Naive thymus-derived CD8-positive, alpha-beta T cell (primary cell): ENCODE measurements at places on chromosomes 7 and 10. TPM values are rescaled to one million over a fixed set of nuclear protein-coding genes. Genes with fewer than 3 reads are reported as not detected.

DNA sequence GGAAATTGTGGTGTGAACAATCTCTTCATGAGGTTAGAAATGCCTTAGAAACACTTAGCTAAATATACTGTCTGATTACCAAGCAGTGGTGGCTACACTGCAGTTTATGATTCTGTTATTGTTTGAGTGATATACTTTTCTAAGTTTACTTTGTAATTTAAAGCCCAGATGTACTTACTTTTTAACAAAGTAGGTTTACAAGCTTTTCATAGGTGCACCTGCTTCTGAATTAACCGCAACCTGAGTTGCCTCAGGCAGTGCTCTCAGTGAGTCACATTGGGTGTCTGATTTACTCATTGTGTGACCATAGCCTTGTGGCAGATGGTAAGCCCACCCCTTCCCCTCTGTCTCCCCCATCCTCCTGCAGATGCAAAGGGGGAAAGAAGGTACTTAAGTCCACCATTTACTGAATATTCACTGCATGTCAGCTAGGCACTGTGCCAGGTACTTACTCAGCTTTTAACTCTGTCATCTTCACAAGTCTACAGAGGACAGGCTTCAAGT, 9.0 kb downstream of the MTURN start:
- no peak overlapping the region for H3K27ac ChIP-seq
- H3K4me3 ChIP-seq: no peak overlapping the region
- H3K36me3 ChIP-seq: no peaks in the 10 kb centered on the region

GRCh38 chr10:113869789-113870188, 15.3 kb downstream of the NHLRC2 start:
- peaks cover 3% of the 10 kb centered on the region for H3K36me3 ChIP-seq
- peaks cover 22% of the 10 kb centered on the region for H3K4me1 ChIP-seq

GRCh38 chr7:114047889-114048288, 129.1 kb upstream of the PPP1R3A start:
- H3K27me3 ChIP-seq: no peaks in the 10 kb centered on the region
- no peaks in the 10 kb centered on the region for H3K36me3 ChIP-seq
- H3K27ac ChIP-seq: peak overlapping the region; percentile 14
- H3K4me3 ChIP-seq: peak overlapping the region; percentile 78

LAMB4 gene
- polyA plus RNA-seq: not detected

RSPH10B2 gene
- not detected for polyA plus RNA-seq

HNRNPF gene
- 160 TPM for polyA plus RNA-seq

DNA sequence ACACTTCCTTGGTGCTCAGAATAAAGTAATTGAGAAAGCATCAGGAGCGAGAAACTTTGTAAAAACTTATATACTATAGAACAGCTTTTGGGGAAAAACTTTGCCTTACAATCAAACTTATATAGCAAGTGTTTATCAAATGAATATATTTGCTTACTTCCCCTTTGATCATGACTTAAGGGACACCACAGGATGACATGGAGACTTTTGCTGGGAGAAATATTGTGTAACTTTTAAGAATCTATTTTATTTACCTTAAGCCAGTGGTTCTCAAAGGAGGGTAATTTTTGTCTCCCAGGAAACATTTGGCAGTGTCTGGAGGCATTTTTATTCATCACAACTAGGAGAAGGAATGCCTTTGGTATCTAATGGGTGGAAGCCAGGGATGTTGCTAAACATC, 173.8 kb upstream of the HABP2 start:
- H3K4me1 ChIP-seq: peaks cover 26% of the 10 kb centered on the region
- DNase-seq: no peak
- H3K27me3 ChIP-seq: no peaks in the 10 kb centered on the region
- H3K36me3 ChIP-seq: peaks cover 3% of the 10 kb centered on the region

SHH gene
- 0.11 TPM for polyA plus RNA-seq
